BJ (cell line): ENCODE measurements at places on chromosomes 6 and 20. TPM values are rescaled to one million over a fixed set of nuclear protein-coding genes. Genes with fewer than 3 reads are reported as not detected.

- DNase-seq = no peak
Observed at GRCh38 chr6:99501762-99502161, 13.5 kb downstream of the USP45 start.

DNA sequence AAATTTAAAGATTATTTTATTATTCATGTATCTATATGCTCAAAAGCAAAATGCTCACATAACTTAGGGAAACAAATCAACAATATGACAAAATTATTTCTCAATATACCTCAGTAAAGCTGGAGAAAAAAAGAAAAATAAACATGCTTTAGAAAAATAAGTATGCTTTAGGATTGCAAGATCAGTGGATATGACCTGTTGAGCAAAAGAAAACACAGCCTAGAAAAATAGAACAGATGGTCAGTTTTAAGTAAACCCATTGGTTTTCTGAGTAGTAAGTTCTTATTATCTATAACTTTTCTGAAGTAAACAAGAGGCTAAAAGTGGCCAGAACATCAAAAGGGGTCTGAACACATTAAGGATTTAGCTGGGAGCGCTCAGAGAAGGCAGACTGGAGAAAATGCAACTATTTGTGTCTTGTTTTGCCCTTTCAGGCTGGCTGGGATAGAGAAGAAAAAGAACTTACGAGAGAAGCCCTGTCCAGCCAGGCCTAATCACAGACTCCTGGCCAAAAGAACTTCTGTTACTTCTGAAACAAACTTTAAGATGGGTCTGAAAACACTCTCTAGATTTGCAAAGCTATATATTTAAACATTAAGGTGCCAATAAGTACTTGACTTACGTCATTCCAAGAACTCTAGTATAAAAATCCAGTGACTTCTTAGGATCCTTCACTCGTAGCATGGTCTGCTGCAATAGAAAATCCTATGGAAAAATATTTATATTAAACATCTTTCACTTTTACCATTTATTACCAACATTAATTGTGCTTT, 16.5 kb downstream of the GLO1 start:
- no peak for DNase-seq

DNA sequence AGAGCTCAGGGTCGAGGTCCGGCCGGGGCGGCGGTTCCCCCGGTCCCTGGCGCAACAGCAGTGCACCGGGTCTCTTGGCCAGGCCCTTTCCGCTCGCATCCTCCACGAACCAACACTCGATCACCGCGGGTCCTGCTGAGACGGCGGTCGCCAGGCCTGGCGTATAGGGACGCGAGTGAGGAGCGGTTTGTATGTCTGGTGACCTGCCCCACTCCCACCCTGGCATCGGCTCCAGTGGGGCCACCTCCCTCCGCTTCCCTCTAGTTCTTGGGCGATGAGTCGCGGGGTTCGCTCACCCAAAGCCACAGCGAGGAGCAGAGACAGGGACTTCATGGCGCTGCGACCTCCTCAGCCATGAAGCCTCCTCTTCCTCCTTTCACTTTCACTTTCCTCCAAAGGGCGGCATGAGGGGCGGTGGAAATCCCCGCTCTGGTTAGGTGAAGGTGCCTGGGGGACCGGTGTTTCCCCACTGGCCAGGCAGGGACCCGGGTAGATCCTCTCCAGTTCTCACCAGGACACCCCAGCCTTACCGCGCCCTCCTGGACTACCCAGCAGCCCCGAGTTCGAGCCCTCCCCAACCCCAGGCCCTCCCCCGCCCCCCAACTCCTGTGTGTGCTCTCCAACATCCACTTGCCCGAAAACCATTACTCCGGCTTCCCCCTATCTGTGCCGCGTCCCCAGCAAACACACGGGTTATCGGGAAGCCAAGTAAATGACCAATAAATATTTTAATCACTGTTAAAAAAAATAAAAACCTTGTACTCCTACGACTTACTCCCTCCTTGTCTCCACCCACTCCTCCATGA, at the start of gene TAPBP:
TAPBP (minus strand) TSS at position 370 of the 806 bp plus-strand sequence; CDS start at position 333, 37 bp downstream.
- no peak for DNase-seq

DNA sequence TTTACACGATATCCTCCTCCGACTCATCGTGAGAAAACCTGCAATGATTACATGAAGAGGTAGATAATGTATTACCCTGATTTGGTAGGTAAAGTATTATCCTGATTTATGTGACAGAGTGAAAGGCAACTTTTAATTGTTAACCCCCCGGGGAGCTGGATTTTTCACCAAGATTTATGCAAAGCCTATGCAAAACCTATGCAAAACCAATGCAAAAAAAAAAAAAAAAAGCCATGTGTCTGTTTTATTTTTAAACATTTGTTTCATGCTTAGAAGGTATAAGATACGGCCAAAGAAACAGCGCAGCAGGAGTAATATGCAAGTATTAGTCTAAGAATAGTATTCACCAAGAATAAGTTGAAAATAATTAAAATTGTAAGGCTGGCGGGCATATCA, 109.9 kb downstream of the IPCEF1 start:
- no peak for DNase-seq

DNA sequence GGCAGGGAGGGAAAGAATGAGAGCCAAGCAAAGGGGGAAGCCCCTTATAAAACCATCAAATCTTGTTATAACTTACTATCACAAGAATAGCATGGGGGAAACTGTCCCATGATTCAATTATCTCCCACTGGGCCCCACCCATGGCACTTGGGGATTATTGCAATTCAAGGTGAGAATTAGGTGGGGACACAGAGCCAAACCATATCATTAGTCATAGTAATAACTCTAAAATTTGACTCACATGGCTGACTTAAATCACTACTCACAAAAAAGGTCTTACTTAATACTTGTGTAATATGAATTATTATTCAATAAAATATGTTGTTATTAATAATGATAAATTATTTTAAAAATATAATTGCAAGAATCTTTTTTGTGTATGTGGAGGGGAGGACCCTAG, 178.1 kb upstream of the TCF21 start:
- no peak for DNase-seq

- DNase-seq = no peak
Observed at GRCh38 chr6:110595112-110595511, 118.7 kb upstream of the SLC22A16 start.

DNA sequence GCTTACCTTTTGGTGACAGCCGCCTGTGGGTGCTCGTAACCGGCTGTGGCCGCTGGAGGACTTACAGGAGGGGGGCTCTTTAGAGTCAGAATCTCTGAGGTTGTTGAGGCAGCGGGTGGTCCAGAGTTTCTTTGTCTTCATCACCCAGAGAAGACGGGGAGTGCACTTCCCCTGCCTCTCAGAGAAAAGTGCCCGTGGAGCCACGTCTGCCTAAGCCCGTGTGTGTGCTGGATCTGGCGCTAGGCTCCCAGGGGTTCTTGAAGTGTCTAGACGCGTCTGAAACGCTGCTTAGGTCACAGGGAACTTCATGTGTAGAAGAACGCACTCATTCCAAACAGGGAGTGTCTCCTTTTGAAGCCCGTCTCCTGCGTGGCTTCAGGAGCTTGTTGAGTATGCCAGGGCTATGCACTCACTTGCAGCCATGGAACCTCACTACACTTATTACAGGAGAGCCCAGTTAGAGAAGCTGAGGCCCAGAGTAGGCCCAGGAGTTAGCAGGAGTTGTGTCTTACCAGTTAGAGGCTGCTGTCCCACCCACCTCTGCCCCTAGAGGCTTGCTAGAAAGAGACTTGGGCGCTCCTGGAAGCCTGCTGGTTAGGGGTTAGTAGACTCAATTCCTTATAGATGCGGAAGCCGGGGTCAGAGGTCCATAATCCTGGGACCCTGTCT, 1.3 kb downstream of the LSM14B start:
- no peak for DNase-seq

DNA sequence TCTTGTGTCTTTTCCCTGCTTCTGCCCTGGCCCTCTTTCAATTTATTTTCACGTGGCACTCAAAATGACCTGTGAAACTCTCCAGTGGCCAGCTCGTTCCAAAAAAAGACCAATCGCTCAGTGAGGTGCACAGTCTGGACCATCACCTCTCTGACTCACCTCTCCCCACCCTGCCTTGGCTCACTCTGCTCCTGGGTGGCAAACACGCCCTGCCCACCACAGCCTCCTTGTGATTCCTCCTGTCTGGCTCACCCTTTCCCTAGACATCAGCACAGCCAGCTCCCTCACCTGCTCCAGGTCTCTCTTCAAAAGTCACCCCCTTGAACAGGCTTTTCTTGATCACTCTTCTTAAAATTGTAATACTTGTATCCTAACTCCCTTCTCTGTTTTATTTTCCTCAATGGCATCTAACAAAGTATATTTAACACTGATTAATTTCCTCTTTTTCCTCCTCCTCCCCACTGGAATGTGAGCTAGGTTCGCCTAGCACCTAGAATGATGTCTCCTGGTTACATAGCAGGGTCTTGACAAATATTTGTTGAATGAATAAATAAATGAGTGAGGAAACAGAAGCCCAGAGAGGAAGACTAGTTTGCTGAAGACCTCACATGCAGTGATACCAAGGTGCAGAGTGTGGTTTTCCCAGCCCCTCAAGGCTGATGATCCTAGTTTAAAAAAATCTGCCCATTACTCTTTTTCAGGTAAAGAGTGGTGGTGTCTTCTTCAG, 109.0 kb downstream of the GJA10 start:
- no peak for DNase-seq

DNA sequence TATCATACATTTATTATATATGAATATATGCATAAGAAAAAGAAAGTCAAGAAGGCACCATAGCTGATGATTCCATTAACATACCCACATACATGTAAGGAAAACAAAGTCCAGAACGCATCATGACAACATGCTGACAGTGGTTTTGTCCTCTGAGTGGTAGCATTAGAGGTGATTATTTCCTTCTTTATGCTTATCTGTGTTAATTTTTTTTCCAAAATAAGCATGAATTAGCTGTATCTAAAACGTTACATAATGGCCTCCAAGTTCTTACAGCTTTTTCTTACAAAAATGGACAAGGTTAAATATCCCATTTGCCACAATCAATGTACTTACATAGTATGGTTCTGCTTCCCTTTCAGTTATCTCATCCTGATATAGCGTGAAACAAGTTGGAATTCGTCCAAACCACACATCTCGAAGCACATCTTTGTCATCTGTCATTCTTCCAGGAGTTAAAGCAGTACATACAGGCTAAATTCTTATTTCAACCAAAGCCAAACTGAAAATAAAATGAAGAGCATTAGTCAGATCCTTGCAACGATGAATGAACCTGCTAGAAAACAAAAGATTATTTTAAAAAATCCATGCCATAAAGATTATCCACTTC, 9.7 kb downstream of the ATG5 start:
- no peak for DNase-seq

- DNase-seq = peak; percentile 70
Observed at GRCh38 chr20:31691646-31692275, 30.9 kb downstream of the BCL2L1 start.

DNA sequence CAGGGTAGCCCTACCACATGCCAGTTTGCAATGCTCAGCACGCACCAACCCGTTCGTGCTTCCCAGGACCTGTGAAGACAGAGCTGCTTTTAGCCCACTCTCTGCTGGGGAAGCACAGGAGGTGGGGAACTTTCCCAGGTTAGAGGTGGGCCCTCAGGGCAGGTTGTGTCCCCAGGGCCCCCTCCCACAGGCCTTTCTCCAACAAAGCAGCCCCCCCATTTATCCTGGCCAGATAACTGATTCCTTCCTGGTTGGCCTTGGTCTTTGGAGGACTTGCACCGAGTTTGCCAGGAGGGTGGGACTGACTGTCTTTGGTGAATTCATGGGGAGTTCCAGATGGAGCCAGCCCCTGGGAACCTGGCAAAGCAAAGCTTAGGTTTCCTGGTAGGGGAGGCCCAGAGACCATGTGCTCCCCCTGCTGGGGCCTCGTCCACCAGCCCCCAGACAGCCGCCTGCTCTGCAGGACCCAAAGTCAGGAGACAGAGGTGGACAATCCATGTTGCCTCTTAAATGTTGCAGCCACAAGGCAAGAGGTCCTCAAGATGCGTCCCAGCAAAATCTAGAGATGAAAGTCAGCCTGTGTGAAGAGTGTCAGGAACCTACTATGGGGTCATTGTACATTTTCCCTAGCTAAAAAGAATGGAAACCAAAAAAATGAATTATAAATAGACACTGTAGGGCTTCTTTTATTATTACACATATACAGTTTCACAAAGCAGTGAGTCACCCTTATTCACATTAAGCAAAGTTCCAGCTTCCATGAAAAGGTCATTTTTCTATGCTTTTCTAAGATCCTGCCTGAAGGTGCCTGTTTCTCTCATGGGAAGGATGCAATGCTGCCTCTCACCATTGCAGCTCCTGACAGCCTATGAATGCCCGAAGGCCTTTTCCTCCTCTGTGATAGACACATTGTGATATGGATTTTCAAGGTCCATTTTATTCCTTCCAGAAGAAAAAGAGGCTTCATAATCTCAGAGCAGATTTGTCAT, 497.8 kb downstream of the PREX1 start:
- no peak for DNase-seq

DNA sequence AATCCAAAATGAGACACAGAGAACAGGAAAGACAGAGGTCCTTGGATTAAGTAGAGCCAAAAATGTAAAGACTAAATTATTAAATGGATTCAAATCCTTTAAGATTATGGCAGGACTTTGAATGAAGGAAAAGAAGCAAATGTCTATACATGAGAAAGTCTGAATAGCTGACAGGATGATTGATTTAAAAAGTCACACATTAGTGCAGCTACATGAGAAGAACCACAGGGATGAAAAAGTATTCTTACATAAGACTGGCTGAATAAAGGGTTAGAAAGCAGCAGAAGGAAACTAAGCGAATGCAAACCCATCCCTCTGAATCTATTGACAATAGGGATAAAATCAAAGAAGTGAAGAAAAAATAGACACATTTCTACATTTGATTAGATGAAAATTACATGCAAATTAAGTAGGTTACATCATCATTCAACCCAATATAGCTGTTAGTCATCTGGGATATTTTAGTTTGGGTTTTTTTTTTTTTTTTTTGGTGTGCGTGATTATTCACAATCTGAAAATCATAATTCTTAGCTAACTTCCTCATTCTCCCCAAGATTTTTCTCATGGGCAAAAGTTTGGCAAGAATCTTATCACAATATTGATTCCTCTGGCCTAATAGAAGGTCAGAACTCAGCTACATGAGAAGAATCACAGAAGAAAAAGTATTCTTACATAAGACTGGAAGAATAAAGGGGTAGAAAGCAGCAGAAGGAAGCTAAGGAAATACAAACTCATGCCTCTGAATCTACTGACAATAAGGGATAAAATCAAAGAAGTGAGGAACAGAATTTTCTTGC, 845.4 kb downstream of the HACE1 start:
- no peak for DNase-seq

GRCh38 chr6:138979365-138979764, 8.7 kb downstream of the REPS1 start:
- no peak for DNase-seq

The WFDC8 gene
- polyA plus RNA-seq = not detected in 2 replicates

The ETV7 gene
- 1.4 and 1.8 TPM in 2 replicates for polyA plus RNA-seq

The MCUR1 gene
- polyA plus RNA-seq = 6.2 and 9.4 TPM in 2 replicates

The RPP40 gene
- 5.6 and 8.7 TPM in 2 replicates for polyA plus RNA-seq

The CFB gene
- 6.7 and 7.6 TPM in 2 replicates for polyA plus RNA-seq

The RALGAPB gene
- polyA plus RNA-seq = 14.8 and 24.3 TPM in 2 replicates
